Stomach (tissue), 19 donors: ENCODE measurements at places on chromosomes 6 and 20. TPM values are rescaled to one million over a fixed set of nuclear protein-coding genes. Genes with fewer than 3 reads are reported as not detected.

DNA sequence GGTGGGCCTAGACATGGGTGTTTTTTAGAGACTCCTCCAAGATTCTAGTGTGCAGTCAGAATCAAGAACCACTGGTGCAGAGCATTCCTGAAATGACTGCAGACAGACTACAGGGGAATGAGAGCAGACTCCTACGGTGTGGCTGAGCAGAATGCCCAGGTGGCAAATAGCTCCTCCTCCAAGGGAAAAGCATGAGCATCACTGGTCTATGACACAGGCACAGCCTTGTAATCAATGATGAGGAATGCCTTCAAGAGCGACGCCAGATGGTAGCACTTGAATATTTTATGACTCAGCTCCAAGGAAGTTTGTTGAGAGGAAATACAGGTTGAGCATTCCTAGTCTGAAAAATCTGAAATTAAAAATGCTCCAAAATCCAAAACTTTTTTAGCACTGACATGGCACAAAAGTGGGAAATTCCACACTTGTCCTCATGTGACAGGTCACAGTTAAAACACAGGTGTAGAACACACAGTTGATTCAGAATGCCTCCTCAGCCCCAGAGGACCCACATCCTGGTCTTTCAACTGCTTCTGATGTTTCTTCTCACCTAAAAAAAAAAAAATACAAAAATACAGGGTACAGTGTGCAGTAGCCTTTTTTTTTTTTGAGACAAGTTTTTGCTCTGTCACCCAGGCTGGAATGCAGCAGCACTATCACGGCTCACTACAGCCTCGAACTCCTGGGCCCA lies 10.6 kb upstream of the FAM8A1 start:
- no peak overlapping the region for H3K27ac ChIP-seq
- H3K4me1 ChIP-seq: no peaks in the 10 kb centered on the region
- H3K36me3 ChIP-seq: no peaks in the 10 kb centered on the region
- no peaks in the 10 kb centered on the region for H3K27me3 ChIP-seq

GRCh38 chr6:113805173-113805790 lies 51.9 kb upstream of the MARCKS start:
- H3K36me3 ChIP-seq: no peaks in the 10 kb centered on the region
- no peak for DNase-seq
- H3K4me3 ChIP-seq: no peak overlapping the region
- H3K27ac ChIP-seq: no peak overlapping the region

UNC5CL gene
- total RNA-seq: 58.3 TPM

CPNE5 gene
- total RNA-seq: 1.2 TPM

GRCh38 chr6:80478030-80478429 lies 371.6 kb downstream of the BCKDHB start:
- no peak for DNase-seq
- H3K4me1 ChIP-seq: no peaks in the 10 kb centered on the region
- no peaks in the 10 kb centered on the region for H3K36me3 ChIP-seq
- no peak overlapping the region for H3K27ac ChIP-seq
- no peaks in the 10 kb centered on the region for H3K27me3 ChIP-seq

- peaks cover 4% of the 10 kb centered on the region for H3K4me1 ChIP-seq
- no peak overlapping the region for H3K27ac ChIP-seq
- H3K4me3 ChIP-seq: no peak overlapping the region
- DNase-seq: no peak
Observed at GRCh38 chr6:38355519-38355918, 284.2 kb downstream of the BTBD9 start.

MMP24 gene
- not detected for total RNA-seq

DNA sequence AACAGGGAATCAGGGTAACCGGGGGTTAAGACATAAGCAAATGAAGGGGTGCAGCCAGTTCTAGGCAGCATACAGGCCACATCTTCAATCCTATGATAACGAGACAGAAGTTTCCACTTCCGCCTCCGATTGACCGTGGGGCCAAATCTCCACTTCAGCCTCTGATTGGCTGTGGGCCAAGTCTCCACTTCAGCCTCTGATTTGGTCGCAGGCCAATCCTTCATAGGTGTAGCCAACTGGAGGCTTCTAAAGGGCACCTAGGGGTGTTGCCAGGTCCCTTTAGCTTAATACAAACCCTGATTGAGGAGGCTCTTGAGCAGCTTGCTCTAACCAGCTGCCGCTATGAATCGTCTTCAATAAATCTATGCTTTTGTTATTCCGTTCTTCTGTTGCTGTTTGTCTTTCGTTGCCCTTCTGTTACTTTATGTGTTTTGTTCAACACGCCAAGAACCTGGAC lies 2.1 kb upstream of the ERGIC3 start:
- H3K4me1 ChIP-seq: peaks cover 35% of the 10 kb centered on the region
- peaks cover 18% of the 10 kb centered on the region for H3K36me3 ChIP-seq
- H3K4me3 ChIP-seq: no peak overlapping the region
- H3K27me3 ChIP-seq: no peaks in the 10 kb centered on the region
- no peak overlapping the region for H3K27ac ChIP-seq

GRCh38 chr6:126134491-126134890 lies 148.2 kb downstream of the TRMT11 start:
- peaks cover 5% of the 10 kb centered on the region for H3K36me3 ChIP-seq
- H3K27ac ChIP-seq: no peak overlapping the region
- no peak overlapping the region for H3K4me3 ChIP-seq
- no peak for DNase-seq

- no peaks in the 10 kb centered on the region for H3K27me3 ChIP-seq
- H3K4me1 ChIP-seq: no peaks in the 10 kb centered on the region
- DNase-seq: peak; percentile 27
- H3K27ac ChIP-seq: no peak overlapping the region
- no peak overlapping the region for H3K4me3 ChIP-seq
Observed at GRCh38 chr6:26394289-26394688, 7.8 kb upstream of the BTN3A1 start.

GRCh38 chr6:99588618-99589289 lies 17.9 kb upstream of the PRDM13 start:
- peak overlapping the region; percentile 58 for H3K4me3 ChIP-seq
- H3K36me3 ChIP-seq: no peaks in the 10 kb centered on the region
- peaks cover 35% of the 10 kb centered on the region for H3K4me1 ChIP-seq
- DNase-seq: peak; percentile 91

DNA sequence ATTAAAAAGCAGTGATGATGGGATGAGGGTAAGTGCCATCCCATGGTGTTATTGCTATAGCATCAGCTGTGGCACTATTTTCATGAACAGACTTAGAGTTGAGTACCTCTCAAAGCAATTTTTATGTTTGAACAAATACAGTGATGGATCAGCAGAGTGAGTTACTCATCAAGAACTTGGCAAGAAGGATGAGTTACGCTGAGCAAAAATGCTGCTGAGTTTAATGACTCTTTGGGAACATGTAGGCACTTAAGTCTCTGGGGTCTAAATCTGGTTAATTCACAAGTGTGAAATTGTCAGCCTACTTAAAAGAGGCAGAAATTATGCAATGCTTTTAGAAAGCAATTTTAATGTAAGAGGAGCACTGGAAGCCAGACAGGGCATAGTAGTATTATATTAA lies 78.5 kb upstream of the AHI1 start:
- no peaks in the 10 kb centered on the region for H3K4me1 ChIP-seq
- DNase-seq: no peak
- no peak overlapping the region for H3K27ac ChIP-seq
- H3K4me3 ChIP-seq: no peak overlapping the region
- no peaks in the 10 kb centered on the region for H3K27me3 ChIP-seq
- H3K36me3 ChIP-seq: no peaks in the 10 kb centered on the region

- no peak overlapping the region for H3K4me3 ChIP-seq
- H3K27me3 ChIP-seq: no peaks in the 10 kb centered on the region
- no peak for DNase-seq
- no peaks in the 10 kb centered on the region for H3K36me3 ChIP-seq
Observed at GRCh38 chr6:20732896-20733295, 198.6 kb downstream of the CDKAL1 start.

- no peak for DNase-seq
- peaks cover 13% of the 10 kb centered on the region for H3K4me1 ChIP-seq
- no peak overlapping the region for H3K4me3 ChIP-seq
- no peak overlapping the region for H3K27ac ChIP-seq
- H3K36me3 ChIP-seq: no peaks in the 10 kb centered on the region
Observed at GRCh38 chr20:24446811-24447210, 22.6 kb upstream of the SYNDIG1 start.

DNA sequence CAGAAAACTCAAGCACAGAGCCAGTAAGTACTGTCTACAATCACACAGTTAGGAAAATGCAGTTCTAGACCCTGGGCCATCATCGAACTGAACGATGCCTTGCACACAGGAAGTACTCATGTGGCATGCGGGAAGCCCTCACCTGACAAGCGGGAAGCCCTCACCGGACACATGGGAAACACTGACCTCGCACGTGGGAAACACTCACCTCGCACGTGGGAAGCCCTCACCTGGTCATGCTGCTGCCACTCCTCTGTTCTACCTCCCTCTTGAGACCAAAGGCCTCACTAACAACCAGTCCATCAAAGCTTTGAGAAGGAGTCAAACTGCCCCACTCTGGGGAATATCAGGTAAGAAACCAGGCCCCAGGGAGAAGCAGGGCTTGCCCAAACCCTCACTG lies 105.6 kb upstream of the PTPRT start:
- no peak for DNase-seq
- H3K27ac ChIP-seq: no peak overlapping the region
- H3K4me3 ChIP-seq: no peak overlapping the region
- H3K4me1 ChIP-seq: no peaks in the 10 kb centered on the region
- H3K36me3 ChIP-seq: no peaks in the 10 kb centered on the region

DNA sequence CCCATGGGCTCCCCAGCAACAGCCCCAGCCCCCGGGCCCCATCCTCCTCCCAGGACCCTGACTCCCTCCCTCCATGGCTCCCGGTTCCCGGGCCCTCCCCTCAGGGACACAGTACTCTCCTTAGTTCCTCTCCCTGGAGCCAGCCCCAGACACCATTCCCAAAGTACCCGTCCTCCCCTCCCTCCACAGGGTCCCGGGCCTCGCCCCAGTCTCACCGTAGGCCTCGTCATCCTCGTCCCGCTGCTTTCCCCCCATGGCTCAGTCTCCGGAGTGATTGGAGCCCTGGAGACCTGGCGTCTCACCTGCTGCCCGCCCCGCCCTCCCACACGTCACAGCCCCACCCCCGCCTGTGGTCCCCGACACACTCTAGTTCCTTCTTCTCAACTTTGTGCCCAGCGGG lies at the start of gene SLC44A4:
TSS of gene SLC44A4 (minus strand) at position 272 of the 400 bp plus-strand sequence. CDS start at position 255, 17 bp downstream.
- no peaks in the 10 kb centered on the region for H3K27me3 ChIP-seq
- peak within 1 kb of the TSS; percentile 36 for H3K4me3 ChIP-seq
- H3K27ac ChIP-seq: peak within 1 kb of the TSS; percentile 87
- peak; percentile 71 for DNase-seq

TRIM40 gene
- total RNA-seq: not detected

- peaks cover 6% of the 10 kb centered on the region for H3K27me3 ChIP-seq
- no peak overlapping the region for H3K27ac ChIP-seq
- H3K4me1 ChIP-seq: peaks cover 13% of the 10 kb centered on the region
Observed at GRCh38 chr20:2817341-2817726, 1.2 kb downstream of the TMEM239 start.

GRCh38 chr6:14547284-14547998 lies 429.9 kb downstream of the CD83 start:
- no peak overlapping the region for H3K4me3 ChIP-seq
- DNase-seq: no peak
- no peaks in the 10 kb centered on the region for H3K27me3 ChIP-seq
- H3K4me1 ChIP-seq: no peaks in the 10 kb centered on the region
- H3K27ac ChIP-seq: no peak overlapping the region
- H3K36me3 ChIP-seq: no peaks in the 10 kb centered on the region

- H3K27ac ChIP-seq: no peak overlapping the region
- no peaks in the 10 kb centered on the region for H3K36me3 ChIP-seq
- no peak overlapping the region for H3K4me3 ChIP-seq
Observed at GRCh38 chr6:51299621-51300380, 481.1 kb downstream of the TFAP2B start.

GRCh38 chr6:3987576-3987975 lies 91.4 kb downstream of the FAM217A start:
- no peak overlapping the region for H3K4me3 ChIP-seq
- no peak for DNase-seq
- no peak overlapping the region for H3K27ac ChIP-seq

GRCh38 chr6:130964289-130964688 lies 98.8 kb downstream of the EPB41L2 start:
- H3K4me3 ChIP-seq: no peak overlapping the region
- DNase-seq: no peak
- peaks cover 26% of the 10 kb centered on the region for H3K4me1 ChIP-seq
- H3K27me3 ChIP-seq: no peaks in the 10 kb centered on the region
- H3K27ac ChIP-seq: no peak overlapping the region

C20orf141 gene
- not detected for total RNA-seq

DNA sequence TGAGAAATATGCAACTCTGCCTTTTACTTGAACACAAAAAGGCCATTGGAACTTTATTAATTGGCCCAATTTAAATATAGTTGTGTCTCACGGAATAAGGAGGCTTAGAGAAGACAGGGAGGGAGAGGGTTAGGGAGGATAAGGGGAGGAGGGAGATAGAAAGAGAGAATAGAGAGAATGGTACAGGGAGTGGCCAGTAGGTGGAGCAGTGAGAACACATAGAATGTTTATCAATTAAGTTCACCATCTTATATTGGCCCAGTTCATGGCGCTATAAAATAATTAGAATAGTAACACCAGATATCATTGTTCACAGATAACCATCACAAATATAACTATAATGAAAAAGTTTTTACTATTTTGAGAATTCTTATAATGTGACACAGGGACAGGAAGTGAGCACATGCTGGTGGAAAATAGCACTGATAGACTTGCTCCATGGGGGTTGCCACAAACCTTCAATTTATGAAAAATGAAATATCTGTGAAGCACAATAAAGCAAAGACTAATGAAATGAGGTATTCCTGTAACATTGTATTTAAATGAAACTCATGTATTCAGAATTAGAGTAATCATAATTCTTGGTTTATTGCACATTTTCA lies 374.1 kb upstream of the MANEA start:
- no peaks in the 10 kb centered on the region for H3K27me3 ChIP-seq
- H3K36me3 ChIP-seq: no peaks in the 10 kb centered on the region
- H3K27ac ChIP-seq: no peak overlapping the region
- DNase-seq: peak; percentile 49
- no peaks in the 10 kb centered on the region for H3K4me1 ChIP-seq

DNA sequence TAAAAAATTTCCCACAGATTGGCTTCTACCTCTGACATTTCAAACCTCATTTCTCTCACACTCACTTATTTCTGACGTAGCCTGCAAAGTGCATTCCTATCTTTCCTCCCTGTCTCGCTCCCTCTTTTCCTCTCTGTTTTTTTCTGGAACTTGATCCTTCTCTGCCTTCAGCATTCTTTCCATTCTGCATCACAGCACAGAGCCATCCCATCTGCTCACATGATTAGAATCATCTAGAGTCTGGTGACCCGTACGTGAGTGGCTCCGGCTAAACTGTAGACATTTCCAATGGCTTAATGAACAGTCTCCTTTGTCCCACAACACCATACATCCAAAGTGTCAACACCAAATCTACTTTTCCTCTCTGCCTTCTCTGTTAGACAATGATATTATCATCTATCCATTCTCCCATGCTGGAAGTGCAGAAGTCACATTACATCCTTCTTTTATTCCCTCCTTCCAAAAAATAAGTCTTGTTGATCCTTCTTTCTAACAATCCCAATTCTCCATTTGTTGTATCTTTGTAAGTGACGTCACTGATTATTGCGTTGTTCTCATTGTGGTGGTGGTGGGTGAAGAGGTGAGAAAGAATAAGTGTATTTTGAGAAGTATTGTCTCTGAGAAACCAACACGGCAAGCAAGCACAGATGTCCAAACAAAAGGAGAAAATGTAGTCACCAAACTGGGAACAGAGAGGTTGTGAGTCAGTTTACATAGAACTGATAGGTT lies 41.6 kb downstream of the OPRM1 start:
- no peaks in the 10 kb centered on the region for H3K36me3 ChIP-seq
- no peaks in the 10 kb centered on the region for H3K4me1 ChIP-seq
- no peaks in the 10 kb centered on the region for H3K27me3 ChIP-seq
